ENCODE measurements at places on chromosomes 1 and 21.

- no peak overlapping the region for H3K27ac ChIP-seq
- no peaks in the 10 kb centered on the region for H3K27me3 ChIP-seq
- H3K36me3 ChIP-seq: peaks cover 89% of the 10 kb centered on the region
- peak; percentile 14 for DNase-seq
Observed at GRCh38 chr21:42560517-42561179, 47.0 kb downstream of the SLC37A1 start.

- H3K4me1 ChIP-seq: peaks cover 19% of the 10 kb centered on the region
- no peak for DNase-seq
- no peak overlapping the region for H3K27ac ChIP-seq
- H3K27me3 ChIP-seq: peaks cover 34% of the 10 kb centered on the region
- H3K4me3 ChIP-seq: no peak overlapping the region
Observed at GRCh38 chr1:201949491-201949890, 3.1 kb upstream of the LMOD1 start.

DNA sequence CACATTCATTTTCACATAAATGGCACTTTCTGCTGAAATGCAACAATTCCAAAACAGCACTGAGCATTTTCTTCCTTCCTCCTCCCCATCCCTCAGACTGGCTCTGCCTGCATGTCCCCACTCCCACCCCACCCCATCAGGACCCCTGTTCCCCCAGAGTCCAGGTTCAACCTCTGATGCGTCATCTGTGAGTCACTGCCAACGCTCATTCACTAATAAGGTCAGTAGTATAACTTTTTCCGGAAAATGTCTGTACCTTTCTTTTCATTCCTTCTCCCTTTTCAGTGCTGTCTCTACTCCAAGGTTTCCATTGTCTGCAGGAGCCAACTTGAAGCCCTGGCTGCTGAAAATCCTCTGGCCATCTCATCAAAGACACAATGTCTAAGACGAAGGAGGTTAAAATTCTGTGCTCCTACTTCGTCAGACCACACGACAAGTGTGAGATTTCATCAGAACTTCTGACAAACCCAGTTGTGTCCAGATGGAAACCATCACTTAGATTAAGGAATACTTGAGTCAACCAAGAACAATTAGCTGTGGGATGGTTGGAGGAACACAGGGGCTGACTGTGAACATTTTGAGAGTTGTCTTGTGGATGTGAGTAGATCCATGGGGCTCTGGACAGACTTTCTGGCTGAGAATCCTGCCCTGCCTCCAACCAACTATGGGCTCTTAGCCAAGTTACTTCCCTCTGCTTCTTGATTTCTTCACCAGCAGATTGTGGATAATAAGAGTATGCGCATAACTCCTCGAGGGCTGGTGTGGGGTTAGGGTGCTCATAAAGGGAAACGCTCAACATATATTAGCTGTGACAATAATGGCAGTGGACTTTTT, 35.6 kb upstream of the UTS2 start:
- no peaks in the 10 kb centered on the region for H3K36me3 ChIP-seq
- peaks cover 2% of the 10 kb centered on the region for H3K4me1 ChIP-seq
- H3K27ac ChIP-seq: no peak overlapping the region
- peaks cover 40% of the 10 kb centered on the region for H3K27me3 ChIP-seq
- no peak overlapping the region for H3K4me3 ChIP-seq

DNA sequence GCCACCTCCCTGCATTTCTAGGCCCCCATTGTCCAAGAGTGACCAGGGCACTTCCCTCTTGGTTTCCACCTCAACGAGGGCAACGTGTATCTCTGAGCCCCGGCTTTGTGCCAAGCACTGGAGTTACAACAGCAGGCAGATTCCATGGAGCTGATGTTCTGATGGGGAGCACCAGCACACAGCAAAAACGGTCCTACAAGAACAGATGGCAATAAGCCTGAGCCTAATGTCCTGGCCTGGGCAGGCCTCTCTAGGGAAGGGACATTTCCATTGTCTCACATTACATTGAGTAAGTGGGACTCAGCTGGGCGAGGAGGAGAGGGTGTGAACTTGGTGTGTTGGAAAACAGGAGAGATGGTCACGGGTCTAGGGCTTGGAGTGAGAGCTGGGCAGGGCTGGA, 27.2 kb upstream of the NPPB start:
- no peaks in the 10 kb centered on the region for H3K36me3 ChIP-seq
- no peaks in the 10 kb centered on the region for H3K4me1 ChIP-seq
- no peak overlapping the region for H3K27ac ChIP-seq
- H3K4me3 ChIP-seq: no peak overlapping the region
- H3K27me3 ChIP-seq: peaks cover 3% of the 10 kb centered on the region
- no peak for DNase-seq

DNA sequence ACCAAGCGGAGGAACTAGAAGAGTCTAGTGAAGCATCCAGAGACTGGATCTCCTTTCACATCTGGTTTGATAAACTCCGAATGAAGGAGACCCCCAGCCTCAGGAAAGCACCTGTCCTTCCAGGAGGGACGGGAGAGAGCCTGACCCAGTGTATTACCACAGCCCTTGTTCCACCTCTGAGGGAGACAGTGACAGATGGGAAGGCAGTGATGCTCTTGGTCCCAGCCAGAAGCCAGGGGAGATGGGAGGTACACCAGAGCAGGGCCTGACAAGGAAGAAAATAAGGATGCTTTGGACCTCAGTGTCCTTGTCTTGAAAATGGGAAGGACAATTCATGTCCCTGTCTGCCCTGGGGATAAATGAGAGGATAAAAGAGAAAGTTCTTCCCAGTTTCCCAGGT, 3.5 kb downstream of the KLHDC7A start:
- no peak overlapping the region for H3K4me3 ChIP-seq
- peaks cover 4% of the 10 kb centered on the region for H3K4me1 ChIP-seq
- H3K27me3 ChIP-seq: peaks cover 15% of the 10 kb centered on the region
- no peak for DNase-seq
- H3K27ac ChIP-seq: no peak overlapping the region
- H3K36me3 ChIP-seq: no peaks in the 10 kb centered on the region

GRCh38 chr1:155646307-155646706, 36.3 kb downstream of the MSTO1 start:
- H3K27ac ChIP-seq: no peak overlapping the region
- no peak overlapping the region for H3K4me3 ChIP-seq
- no peak for DNase-seq
- peaks cover 4% of the 10 kb centered on the region for H3K36me3 ChIP-seq
- peaks cover 3% of the 10 kb centered on the region for H3K27me3 ChIP-seq

Data from activated T-cell treated with anti-CD3 and anti-CD28 coated beads, Interleukin-2, amount 50 U/mL, for 24 hours (primary cell).